ENCODE measurements at places on chromosomes 16 and 17. TPM values are rescaled to one million over a fixed set of nuclear protein-coding genes. Genes with fewer than 3 reads are reported as not detected.
A peak's percentile ranks its signal among the peaks of the same experiment; 100 is the strongest.

DNA sequence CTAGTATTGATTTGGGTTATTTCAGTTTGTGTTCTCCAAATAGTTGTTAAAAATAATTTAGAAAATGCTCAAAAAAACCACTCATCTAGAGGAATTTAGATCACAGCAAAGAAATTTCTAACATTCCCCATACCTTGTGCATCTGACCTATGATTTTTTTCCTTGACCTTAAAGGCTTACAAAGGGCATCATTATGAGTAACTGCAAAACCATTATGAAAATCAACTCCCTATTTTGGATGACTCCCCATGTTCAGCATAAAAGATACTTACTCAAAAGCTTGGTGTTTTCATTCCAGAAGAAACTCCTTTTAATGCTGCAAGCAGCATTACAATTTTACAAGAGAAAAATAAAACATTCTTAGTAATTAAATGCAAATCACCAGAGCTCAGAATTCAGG lies 83.2 kb downstream of the GRIN2A start:
- no peak for DNase-seq

Gene RAB26
- total RNA-seq = not detected

GRCh38 chr17:4165301-4166010 lies 22.5 kb downstream of the CYB5D2 start:
- no peak for DNase-seq

DNA sequence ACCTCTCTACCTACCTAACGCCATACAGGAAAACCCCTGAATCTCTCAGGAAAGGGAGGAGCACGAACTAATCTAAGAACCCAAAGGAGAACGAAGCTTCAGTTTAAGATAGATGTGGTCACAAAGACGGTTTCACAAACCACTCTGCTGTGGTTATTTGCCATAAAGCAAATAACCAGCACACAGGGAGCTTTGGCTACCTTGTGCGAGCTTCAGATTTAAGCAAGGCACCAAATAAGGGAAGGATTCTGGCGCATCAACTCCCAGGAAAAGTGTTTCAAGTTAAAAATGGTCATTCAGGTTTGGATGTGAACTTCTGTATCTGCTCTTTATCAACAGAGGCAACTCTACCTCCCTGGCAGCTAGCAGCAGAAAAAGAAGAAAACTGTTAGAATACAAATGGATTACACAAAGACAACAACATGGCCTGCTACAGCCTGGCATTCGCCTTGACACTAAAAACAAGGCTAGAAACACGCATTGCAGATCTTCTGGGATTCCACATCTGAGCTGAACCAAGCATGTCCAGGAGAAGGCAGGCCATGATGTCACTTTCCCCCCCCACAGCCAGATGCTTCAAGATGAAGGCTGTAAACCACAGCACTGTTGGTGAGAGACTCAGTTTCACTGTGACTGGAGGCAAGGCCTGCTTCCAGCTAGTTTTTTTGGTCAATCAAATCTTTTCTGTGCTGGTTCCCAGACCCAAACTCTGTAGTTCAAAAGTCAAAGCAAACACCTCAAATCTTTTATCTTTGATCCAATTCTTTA lies 43.6 kb downstream of the SMG6 start:
- DNase-seq = peak; percentile 55

DNA sequence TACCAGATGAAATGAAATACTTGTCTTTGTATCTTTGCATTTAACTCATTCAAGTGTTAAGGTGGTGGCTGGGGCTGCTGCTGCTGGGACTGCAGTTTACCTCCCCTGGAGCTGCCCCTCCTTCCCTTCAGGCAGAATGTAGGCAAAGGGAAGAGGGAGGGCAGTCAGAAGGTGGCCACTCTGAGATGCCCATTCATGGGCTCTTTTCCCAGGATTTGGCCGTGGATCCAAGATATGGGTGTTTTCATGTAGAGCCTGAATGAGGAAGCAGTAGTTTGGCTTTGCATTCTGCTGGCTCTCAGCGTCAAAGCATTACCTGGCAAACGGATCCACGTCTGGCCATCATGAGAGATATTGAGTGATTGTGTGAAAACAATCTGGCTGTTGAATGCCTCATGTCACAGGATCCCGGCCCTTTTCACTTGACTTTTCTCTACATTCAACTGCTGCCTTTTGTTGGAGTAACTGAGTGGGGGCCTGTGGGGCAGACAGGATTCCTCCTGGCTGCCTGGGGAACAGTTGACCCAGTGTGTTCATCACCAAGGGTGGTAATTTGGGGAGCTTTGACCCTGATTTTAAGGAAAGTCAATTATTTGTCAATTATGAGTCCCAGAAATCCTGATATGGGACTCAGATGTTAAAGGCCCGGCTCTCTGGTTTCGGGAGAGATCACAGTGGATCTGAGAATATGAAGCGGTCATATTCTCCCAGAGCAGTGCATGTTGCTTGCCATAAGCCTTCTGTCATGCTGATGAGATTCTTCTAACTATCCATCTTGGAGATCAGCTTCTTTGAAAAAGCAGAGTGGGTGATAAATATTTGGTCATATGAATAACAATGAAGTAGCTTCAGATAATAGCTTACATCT lies 236.8 kb downstream of the IRX3 start:
- DNase-seq = no peak

Gene FKBP10
- total RNA-seq = not detected
